ENCODE measurements at places on chromosomes 16 and 17.

DNA sequence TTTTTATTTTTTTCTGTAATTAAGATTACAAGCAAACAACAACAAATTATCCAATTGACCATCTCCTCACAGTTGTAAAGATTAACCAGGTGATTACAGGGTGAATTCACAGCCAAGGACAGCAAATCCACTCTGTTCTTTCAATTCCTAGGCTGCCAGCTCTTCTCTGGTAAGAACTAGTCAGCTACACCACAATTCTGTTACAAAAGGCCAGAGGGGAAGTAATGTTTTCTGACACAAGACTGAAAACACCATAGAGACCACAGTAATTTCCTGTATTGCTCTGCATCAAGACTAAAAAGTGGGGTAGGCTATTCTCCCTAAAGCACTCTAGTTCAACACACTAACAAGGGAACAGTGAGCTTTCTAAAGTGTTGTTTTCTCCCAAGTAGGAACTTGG lies 10.6 kb downstream of the CA10 start:
- DNase-seq = peak; percentile 2

DNA sequence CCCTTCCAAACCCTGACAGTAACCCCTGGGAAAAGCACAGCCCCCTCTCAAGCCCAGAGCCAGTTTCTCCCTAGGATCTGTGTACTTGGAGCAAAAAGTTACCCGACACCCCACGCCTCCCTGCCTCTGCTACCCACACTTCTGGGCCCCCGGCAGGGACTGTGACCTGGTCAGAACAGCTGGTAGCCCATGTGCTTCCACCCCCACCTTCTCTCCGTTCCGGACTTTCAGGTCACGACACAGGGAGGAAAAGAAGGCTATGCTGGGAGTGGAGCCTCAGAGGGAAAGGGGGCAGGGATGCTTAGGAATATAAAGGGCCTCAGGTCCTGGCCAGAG lies 6.4 kb downstream of the PPY start:
- DNase-seq = no peak

GRCh38 chr17:3015890-3016289 lies 47.5 kb downstream of the OR1D5 start:
- no peak for DNase-seq

DNA sequence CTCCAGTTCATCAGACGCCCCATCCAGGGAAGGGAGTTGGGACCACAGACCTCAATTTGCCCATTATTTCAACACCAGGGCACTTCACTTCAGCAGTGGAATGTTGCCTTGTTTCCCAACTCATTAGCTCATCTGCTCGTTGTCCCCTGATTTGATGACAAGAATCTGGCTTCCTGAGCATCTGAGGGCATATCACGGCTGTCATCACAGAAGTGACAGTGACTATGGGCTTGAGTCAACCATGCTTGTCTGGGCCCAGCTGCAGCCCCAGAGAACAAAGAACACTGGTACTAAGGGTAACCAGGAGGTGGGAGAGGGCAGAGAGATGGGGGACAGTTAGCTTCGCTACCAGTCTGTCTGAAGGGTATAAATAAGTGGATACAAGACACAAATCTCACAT lies 266.0 kb upstream of the SDK2 start:
- DNase-seq = no peak

- peak; percentile 59 for DNase-seq
Measured at GRCh38 chr17:28078341-28079229, 36.1 kb downstream of the NLK start.

DNA sequence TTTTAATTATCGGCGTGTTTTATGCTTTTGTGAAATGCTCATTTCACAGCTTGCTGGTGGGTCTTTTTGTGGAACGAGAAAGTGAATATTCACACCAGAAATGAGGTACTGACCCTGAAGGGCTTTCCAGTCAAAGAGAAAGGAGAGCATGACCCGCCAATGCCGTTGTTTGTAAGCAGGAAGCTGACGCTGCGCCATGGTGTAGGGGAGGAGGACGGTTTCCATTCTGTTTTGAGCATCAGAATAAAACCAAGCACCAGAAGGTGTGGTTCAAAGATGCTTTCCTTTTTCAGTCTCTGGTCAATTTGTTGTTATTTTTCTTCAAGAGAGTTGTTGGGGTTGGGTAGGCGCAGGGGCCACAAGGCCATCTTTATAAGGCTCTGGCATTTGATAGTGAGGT lies 669.3 kb downstream of the WWOX start:
- no peak for DNase-seq

- DNase-seq = no peak
Measured at GRCh38 chr17:49360796-49361128, 1.3 kb downstream of the ZNF652 start.

DNA sequence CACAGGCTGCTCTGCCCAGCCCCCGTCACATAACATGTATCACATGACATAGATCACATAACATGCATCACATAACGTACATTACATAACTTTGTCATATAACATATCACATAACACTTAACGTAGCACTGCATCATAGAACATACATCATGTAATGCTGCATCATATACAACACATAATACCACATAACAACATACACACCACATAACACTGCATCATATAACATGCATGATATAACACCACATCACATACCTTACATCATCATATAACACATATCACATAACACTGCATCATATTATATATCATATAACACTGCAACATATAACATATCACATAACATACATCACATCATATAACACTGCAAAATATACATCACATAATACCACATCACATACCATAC lies 83.8 kb downstream of the AXIN2 start:
- no peak for DNase-seq

DNA sequence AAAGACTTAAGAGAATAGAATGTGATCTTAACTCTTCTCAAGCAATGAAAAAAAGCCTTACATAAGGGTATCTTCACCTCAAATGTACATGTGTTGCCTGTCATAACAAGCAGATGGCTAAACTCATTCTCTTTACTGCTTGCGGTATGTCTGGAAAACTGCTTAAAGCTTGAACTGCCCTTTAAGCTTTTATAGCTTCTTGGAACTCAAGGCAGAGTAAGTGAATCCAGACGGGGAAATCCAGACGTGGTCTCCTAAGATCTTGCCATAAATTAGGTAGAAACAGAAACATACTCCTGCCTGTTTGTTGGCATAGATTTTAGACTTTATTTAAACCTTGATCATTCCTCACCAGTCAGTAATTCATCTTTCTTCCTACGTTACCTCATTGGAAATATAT lies 19.6 kb downstream of the CLUAP1 start:
- DNase-seq = peak; percentile 18

- no peak for DNase-seq
Measured at GRCh38 chr17:46002973-46003316, 3.9 kb downstream of the STH start.

GRCh38 chr16:3987231-3987630 lies 106.7 kb upstream of the CREBBP start:
- DNase-seq = no peak

- DNase-seq = no peak
Measured at GRCh38 chr17:80898716-80899115, 92.9 kb upstream of the CHMP6 start.

DNA sequence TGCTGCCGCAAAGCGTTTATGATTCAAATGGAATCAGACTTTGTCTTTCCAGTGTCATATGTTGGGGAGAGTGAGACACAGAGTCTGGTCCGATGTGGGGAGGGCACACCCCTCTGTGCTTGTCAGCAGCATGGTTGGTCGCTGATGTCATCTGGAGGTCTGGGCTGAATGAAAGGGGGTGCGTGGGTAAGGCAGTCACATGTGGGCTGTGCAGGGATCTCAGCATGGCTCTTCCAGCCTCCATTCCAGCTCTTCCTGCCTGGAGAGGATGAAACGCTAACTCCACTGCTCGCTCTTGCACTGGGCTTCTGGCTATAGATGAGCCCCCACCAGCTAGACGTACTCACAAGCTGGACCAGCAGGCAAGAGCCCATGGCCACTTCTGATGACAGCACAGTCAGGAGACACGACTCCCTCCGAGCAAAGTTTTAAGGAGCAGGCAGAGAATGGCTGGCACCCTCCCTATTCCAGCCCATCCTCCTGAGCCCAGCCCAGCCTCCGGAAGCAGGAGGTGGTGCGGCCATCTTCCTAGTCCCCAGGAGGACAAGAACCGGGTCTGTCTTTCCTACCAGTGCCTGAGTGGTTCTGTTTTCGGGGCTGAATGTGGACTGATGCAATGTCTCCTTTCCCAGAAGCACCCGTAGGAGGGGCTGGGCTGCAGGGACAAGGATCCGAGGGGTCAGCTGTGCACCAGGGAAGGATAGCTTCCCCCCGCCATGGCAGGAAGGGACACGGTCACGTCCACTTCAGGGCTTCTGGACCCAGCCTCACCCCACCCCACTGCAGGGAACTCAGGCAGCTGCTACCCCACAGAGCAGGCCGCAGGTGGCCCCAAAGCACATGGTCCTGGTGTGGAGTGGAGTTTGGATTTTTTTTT lies 41.5 kb upstream of the CBFA2T3 start:
- no peak for DNase-seq

DNA sequence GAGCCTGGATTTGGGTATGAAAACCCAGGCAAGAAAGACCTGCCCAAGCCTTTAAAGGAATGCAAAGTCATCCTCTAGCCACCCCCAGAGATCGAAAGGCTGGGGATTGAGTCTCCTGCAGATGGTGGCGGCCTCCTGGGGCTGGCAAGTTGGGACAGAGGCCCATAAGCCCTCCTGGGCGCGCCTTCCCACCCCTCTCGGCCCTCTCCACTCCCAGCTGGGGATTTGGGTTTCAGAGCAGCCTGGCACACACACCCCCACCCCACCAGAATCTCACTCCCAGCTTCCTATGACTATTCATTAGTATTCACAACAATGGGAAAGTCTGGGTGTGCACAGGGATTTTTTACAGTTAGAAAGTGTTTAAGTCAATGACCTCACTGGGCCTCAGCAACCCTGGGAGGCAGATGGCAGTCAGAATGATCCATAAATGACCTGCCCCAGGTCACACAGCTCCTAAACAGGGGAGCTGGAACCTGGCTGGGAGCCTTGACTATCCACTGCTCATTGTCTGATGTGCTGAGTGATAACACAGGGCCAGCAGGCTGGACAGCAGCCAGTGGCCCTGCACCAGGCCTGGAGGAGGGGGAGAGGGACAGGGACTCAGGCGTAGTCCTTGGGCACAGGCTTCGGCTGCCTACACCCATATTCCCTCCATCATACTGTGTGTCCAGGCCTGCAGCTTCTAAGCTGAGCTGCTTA lies 12.1 kb downstream of the NHERF1 start:
- DNase-seq = no peak

GRCh38 chr17:82320956-82321927 lies 3.8 kb upstream of the CD7 start:
- DNase-seq = no peak

- peak; percentile 45 for DNase-seq
Measured at GRCh38 chr17:43766413-43767052, 7.9 kb upstream of the SOST start.
